Activated CD4-positive, CD25-positive, alpha-beta regulatory T cell (primary cell): ENCODE measurements at places on chromosomes 5 and 9.

DNA sequence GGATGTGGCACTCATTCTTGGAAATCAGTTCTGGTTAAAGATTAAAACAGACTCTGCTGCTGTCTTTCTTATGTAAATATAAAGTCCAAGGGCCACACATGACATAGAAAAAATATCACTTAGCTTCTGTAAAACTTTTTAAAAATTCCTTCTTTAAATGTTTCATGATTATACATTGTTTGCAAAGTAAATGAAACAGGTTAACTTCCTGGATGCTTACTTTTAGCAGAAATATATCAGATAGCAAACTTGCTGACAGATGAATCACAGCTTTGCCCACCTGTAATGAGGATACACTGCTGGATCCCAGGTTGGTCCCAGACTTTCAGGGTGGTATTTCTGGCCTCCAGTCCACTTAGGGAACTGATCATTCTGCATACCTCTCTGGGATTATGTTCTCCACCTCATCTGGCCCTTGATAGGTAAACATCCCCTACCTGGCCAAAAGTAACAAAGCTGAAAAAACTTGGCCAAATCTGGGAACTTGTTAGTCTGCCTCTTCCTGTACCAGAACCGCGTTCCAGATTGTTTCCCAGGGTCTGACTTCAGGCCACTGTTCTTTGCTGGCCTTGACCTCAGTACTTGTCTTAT is 340.5 kb downstream of the ADGRV1 start:
- DNase-seq: no peak

DNA sequence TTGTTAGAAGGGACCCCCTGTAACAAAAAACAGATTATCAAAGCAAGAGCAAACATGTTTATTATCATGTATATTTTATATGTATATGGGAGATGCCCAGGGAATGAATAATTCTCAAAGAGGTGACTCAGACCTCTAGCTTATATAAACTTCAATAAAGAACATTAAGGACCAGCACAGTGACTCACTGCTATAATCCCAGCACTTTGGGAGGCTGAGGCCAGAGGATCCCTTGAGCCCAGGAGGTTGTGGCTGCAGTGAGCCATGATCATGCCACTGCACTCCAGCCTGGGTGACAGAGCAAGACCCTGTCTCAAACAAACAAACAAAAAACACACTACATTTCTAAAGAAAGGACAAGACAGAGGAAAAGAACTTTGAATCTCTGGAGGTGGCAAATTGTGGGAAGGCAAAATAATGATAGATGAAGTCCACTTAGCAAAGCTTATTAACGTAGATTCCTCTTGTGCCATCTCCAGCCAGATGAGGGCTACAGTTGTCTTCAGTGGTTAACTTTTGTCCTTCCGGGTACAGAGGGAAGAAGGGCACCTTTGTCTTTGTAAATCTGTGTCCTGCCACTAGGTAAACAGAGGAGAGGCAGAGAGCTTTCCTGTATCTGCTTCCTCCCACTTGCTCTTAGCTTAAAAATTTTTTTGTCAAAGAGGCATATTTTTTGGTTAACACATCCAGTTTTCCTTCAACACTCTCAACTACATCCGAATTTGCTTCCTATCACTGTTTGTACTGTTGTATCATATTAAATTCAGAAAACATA is 7.5 kb upstream of the RFK start:
- no peak for DNase-seq

DNA sequence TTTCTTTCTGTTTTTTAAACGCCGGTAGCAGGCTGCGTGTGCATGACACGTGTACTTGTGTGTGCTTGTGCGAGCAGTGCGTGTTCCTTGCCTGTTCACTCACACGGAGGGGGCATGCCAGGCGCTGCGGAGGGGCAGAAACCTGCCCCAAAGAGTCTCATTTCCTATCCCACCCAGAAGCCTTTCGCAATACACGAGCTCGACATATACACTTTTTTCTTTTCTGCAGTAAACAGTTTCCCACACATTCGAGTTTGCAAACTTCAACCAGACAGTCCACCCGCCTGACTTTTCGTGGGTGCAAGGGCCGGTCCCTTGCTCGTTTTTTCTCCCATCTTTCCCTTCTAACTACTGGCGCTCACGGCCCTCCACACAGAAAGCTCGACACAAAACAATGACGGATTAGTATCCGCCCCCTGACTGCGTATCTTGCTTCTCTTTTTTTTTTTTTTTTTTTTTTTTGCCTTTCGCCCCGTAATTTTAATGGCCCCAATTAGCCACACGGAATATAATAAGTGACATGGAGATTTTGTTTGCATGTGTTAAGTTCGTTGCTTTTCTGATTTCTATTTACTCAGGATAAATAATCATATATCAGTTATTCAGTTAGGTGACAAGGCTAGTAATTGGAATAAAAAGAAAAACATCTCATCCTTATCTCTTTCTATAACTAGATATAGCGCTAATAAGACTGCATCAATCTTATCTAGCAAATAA is 5.3 kb upstream of the OTP start:
- DNase-seq: no peak

GRCh38 chr5:160494451-160494850 is 72.8 kb downstream of the PTTG1 start:
- no peak for DNase-seq

GRCh38 chr5:58828258-58828657 is 245.4 kb downstream of the RAB3C start:
- no peak for DNase-seq

GRCh38 chr5:5432020-5432707 is 9.7 kb downstream of the ICE1 start:
- no peak for DNase-seq

DNA sequence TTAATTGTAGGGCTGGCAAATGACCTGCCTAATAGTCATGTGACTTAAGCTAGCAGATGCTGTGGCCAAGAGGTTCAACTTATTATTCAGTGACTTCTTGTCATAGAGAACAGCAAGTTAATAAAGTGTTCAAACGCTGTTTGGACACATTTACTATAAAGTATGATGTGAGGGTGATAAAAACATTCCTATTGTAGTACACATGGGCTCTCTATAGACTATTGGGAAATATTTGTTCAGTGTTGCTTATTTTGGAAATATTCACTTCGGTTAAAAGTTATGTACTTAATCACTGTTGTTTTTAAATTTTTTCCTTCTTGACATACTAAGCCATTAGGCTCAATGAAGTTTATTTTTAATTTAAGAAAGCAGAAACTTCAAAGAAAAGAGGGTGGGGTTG is 345.0 kb downstream of the NNT start:
- no peak for DNase-seq

GRCh38 chr5:78808380-78808779 is 159.8 kb upstream of the LHFPL2 start:
- no peak for DNase-seq

- DNase-seq: no peak
Measured at GRCh38 chr9:89978185-89978584, 373.4 kb downstream of the GADD45G start.

DNA sequence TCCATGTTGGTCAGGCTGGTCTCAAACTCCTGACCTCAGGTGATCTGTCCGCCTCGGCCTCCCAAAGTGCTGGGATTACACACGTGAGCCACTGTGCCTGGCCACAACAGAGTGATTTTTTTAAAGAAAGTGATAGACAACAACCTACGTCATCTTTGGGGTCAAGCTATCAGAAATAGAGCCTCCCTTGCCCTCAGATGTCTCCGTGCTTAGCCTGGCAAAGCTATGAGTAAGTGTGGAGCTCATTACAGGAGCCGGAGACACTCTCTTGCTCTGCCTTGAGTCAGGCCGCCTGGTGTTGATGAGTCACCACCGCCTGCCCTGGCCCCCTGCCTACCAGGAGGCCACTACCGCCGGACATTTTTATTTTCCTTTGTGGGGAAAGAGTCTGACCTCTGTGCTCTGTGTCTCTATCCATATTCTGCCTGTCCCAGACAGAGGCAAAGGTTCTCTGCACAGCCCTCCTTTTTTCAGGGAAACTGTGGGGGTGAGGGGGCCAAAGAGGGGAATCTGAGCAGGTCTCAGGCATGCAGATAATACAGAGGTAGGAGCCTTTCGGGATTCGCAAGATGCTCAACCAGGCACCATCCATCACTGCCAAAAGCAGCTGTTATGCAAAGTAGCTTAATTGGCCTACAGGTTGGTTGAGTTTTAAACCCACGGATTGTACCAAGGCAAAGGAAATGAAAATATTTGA is 123.7 kb upstream of the CPEB4 start:
- DNase-seq: no peak

- no peak for DNase-seq
Measured at GRCh38 chr5:135217669-135218485, 181.2 kb downstream of the MACROH2A1 start.

GRCh38 chr5:181173027-181173419 is 25.6 kb downstream of the OR2V2 start:
- no peak for DNase-seq

GRCh38 chr5:54803471-54804011 is 181.9 kb downstream of the ESM1 start:
- no peak for DNase-seq

DNA sequence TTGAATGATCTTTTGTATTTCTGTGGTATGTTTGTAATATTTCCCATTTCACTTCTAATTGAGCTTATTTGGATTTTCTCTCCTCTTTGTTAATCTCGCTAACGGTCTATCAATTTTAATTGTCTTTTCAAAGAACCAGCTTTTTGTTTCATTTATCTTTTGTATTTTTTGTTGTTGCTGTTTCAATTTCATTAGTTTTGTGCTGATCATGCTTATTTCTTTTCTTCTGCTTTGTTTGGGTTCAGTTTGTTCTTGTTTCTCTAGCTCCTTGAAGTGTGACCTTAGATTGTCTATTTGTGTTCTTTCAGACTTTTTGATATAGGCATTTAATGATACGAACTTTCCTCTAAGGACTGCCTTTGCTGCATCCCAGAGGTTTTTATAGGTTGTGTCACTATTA is 28.4 kb upstream of the SNCAIP start:
- DNase-seq: no peak

GRCh38 chr5:6886866-6887265 is 173.6 kb downstream of the TENT4A start:
- no peak for DNase-seq

- no peak for DNase-seq
Measured at GRCh38 chr5:146753641-146754040, 124.9 kb downstream of the PPP2R2B start.

GRCh38 chr5:142994218-142994617 is 224.0 kb downstream of the ARHGAP26 start:
- no peak for DNase-seq

DNA sequence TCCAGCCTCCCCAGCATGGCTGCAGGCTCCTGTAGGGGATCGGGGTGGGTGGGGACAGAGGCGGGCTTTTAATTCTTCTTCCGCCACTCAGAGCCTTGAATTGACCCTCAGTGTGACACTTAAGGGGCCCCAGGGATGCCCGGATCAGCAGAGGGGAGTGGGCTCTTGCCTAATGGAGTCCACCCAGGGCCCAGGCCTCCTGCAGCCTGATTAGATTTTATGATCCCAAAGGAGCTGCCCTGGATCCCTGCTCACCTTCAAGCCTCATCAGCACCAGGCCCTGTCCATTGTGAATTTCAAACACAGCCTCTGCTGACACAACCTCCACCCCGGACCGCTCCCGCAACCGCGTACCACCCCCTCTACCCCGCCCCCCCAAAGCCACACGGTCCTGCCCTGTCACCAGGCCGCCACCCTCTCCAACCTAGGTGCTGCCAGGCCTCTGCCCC is 214.1 kb upstream of the IER5L start:
- DNase-seq: no peak

- no peak for DNase-seq
Measured at GRCh38 chr9:98369066-98369425, 113.6 kb upstream of the TBC1D2 start.

GRCh38 chr5:3701694-3702093 is 106.1 kb downstream of the IRX1 start:
- DNase-seq: no peak

DNA sequence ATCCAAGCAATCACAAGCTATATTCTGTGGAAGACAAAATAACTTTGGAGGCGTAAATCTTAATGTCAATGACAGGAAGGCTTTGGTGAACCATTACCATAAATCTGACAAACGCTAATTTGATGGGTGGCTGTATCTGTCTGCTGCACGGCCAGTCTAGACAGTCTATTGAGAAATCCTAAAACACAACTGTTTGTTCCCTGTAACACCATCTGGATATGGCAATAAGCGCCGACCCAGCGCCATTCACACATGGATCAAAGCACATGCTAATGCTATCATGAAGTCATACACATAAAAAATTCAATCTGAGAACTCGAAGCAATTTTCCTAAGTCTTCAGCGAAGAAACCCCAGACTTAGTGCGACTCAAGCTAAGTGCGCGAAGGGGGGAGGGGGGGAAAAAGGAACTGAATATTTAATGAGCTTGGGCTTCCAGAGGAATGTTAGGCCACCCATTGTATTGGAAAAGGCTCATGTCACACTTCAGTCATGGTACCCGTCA is 95.1 kb downstream of the ARL15 start:
- DNase-seq: no peak

DNA sequence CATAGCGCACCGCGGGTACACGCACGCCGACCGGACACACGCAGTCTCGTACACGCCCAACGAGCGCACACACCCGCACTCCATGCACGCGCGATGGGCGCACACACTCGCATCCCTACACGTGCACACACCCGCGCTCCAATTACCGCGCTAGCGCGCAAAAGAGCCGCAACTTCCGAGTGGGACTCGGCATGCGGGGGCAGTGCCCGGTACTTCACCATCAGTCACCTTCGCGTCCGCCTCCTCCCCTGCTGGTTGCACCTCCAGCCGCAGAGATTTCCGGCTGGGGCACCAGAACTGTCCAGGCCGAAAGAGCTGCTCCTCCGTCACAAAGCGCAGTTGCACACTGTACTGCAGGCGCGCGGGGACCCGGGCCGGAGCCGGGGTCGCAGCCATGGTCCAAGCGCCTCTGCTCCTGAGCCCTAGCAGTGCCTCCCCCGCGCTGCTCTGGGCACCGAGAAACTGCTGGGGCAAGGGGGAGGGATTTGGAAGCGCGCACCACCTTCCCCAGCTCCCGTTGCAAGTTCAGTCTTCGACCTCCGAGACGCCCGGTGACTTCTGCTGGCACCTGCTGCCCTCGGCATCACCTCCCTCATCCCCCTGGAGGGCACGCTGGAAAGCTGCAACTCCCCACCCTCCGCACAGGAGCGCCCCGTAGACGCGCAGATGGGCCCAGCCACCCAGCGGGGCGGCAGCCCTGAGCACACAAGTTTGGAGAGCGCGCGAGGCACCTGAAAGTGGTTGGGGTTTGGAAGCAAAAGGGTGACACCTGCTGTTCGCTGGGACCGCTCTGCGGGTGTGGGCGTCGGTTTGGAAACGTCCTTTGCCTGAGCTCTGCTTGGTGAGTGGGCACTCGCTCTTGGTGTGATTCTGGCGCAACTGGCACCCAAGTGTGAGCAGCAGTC is 337.4 kb upstream of the PUM3 start:
- no peak for DNase-seq

DNA sequence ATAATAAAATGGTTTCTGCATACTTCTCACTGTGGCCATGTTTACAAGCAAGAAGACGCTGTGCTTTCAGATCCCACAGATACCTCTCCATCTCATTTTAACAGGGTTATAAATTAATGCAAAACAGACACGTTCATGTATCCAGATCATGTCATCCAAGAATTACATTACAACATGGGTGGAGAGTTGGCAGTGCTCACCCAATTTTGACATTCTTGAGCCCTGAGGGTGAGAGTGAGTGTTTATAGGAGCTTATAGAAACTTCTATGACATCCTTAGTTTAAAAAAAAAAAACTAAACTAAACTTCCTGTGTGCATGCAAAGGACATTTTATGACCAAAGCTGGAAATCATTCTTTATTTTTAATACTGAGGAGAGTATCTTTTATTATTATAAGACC is 9.1 kb downstream of the PRKACG start:
- DNase-seq: no peak

GRCh38 chr5:150347003-150347402 is 10.5 kb upstream of the TCOF1 start:
- no peak for DNase-seq
